ENCODE measurements at places on chromosomes 16 and 17.

DNA sequence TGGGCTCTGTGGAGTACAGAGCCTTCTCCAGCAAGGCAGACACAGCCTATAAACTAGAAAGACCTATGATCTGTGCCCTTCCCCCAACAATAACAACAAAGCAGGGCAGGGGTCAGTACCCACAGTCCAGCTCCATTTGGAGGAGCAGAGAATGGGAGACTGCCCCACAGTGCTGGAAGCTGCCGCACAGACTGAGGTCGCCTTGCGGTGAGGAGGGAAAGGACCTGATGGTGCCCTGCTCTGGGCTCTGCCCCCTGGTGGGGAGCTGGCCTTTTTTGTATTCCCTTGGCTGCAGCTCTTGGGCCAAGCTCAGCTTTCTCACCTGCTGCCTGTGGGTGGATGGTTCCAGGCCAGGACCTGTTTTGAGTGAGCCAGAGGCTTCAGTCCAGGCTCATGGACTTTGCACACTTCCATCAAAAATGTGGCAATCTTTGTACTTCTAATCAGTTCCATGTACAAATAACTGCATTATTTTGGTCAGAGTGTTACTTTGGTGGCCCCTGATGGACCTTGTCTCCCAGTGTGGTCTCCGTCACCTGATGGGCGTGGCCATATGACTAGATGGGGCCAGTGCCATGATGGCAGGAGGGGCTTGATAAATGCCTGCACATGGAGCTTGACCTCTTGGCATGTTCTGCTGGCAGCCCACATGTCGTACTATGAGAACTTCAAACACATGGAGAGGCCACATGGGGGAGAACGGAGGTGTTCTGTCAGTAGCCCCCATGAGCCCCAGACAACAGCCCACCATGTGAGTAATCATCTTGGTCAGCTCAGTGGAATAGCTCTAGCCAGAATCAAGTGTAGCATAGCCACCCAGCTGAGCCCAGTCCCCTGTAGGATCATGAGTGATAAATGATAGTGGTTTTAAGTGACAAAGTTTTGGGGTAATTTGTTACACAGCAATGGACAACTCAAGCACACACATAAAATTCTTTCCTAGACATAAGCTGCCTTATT lies 24.2 kb downstream of the B9D1 start:
- DNase-seq = peak; percentile 85

- DNase-seq = peak; percentile 82
These were observed 479 bp downstream of the ITGA3 start for GRCh38 chr17:50056217-50056960.

DNA sequence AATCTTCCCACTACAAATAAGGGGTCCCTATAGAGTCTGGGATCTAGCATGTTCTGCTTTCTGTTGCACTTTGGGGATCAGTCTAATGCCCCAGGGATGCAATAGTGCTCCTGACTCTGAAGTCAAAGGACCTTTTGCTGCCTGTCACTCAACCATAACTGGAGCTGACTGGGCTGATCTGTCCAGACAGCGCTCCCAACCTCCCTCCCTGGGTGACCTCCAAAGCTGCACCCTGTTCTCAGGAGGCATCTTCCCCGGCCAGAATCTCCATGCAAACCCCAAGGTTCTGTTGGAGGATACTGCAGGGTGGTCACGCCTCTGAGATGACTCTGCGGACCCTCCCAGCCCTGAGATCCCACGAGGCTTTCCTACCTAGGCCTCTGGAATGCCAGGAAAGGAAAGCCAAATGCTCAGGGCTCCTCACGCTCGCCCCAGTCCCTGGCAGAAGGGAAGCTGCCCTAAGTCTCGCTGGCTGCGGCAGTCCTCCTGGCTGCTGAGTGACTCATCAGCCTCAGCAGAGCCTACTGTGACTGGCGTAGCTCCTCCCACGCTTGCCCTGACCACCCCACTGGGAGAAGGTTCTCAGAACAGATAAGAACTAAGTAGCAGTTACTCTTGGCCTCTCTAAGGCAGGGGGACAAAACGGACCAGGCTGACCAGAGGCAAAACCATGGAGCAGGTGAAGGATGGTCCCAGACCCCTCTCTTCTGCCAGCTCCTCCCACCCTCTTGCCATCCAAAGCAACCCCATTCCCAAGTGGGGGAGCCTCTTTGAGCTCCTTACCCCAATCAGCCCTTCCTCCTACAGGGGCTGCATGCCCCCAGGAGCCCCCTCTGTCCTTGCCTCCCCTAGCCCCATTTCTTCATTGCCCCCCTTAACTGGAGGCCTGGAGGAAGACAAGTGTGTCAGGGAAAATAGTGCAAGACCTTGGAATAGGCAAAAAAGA lies 124.1 kb upstream of the TNRC6C start:
- peak; percentile 91 for DNase-seq

DNA sequence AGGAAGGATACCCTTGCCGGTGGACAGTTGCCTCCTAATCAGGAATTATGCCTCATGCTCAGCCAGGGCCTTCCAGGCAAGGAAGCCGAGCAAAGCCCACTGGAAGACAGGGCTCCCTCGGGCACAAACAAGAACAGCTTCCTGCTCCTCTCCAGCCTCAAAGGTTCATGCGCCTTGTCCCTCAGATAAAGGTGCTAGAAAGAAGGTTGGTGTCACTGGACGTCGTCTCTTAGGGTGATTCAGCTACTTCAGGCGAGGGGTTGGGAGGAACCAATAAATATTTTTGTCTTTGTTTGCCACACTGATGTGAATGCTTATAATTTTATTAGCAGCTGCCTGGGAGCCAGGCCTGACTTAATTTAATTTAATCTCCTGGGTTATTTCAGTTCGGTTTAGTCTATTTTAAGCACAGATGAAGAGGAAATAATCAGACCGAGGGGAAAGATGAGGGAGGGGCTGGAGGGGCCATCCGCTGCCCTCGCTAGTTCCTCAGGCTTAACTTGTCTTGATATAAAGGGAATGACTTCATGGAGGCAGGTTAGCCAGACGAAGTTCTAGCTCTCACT lies 171.8 kb upstream of the CACNG5 start:
- DNase-seq = no peak

- DNase-seq = no peak
These were observed 15.8 kb downstream of the FA2H start for GRCh38 chr16:74758801-74759200.

DNA sequence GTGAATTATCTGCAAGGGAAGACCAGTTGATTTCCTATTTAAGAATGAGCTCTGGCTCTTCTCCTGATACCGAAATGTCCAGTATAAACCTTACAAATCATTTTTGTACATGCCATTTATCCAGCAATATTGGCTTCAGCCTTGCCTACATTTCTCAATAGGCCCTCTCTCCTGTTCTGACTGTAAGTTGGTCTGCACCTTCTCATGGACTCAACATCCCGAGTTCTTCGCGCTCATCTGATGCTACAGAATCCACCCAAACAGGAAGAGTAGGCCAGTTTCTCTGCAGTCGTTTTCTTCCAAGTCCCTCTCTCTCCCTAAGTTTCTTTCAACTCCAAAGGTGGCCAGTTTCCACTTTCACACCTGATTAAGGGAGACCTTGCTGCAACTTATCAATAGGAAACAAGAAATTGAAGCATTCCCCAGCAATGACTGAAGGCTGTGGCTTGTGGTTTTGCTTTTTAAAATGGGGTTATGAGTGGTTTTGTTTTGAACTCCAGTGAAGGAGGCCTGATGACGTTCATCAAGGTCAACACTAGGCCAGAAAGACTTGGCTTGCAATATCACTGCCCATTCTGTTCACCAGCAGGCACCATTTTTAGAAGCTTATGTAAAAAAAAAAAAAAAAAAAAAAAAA lies 383.0 kb downstream of the MAF start:
- no peak for DNase-seq

- no peak for DNase-seq
These were observed 5.4 kb downstream of the VASN start for GRCh38 chr16:4376893-4377572.

DNA sequence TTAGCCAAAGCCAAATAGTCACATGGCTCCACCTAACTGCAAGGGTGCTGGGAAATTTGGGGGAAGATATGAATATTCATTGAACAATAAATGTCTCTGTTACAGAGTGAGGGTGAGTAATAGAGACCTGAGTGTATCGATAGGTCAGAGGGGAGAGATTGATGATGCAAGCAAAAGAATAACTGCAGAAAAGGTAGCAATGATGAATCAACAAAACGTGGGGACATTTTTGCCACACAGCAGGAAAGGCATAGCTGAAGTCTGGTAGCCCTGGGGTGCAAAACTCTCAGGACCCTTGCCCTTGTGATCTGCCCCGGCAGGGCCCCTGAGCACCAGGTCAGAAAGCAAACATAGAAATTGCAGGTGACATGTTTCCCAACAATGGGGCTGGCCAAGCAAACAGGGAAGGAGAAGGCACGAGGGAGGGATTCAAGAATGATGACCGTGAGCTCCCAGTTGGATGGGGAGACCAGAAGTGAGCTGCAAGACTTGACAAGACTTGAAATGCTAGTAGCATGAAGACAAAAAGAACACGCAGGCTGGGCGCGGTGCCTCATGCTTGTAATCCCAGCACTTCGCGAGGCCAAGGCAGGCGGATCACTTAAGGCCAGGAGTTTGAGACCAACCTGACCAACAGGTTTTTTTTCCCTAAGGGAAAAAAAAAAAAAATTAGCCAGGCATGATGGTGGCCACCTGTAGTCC lies 12.7 kb upstream of the HERPUD1 start:
- no peak for DNase-seq

DNA sequence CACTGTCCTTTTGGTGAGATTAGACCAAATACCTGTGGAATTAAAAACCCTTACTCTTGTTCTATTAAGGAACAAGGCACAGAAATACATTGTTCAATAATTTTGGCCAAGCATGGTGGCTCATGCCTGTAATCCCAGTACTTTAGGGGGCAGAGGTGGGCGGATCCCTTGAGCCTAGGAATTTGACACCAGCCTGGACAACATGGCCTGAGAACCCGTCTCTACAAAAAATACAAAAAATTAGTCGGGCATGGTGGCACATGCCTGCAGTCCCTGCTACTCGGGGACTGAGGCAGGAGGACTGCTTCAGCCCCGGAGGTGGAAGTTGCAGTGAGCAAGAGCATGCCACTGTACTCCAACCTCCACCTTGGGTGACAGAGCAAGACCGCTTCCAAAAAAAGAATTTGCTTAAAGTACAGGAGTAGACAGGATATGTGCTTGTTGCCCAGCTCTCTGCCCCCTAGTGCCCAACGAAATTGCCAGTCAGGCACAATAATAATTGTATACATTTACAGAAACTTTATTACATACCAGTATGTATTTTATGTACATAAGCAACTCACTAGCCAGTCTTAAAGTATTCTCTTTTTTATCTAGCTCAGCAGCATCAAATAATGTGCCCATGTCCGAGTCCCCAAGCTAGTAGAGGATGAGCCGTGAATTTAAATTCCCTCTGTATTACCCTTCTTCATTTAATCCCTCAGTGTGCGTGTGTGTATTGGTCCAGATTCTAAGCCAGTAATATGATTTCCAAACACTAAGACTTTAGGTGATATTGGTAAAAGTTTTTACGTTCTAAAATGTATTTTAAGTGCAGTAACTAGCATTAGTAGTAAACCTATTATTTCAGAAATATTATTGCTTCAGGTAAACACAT lies 1.4 kb downstream of the THUMPD1 start:
- DNase-seq = no peak

- DNase-seq = no peak
These were observed 150.8 kb downstream of the SOX9 start for GRCh38 chr17:72271603-72272002.

- DNase-seq = no peak
These were observed 40.5 kb downstream of the PSME3IP1 start for GRCh38 chr16:57145046-57146021.

DNA sequence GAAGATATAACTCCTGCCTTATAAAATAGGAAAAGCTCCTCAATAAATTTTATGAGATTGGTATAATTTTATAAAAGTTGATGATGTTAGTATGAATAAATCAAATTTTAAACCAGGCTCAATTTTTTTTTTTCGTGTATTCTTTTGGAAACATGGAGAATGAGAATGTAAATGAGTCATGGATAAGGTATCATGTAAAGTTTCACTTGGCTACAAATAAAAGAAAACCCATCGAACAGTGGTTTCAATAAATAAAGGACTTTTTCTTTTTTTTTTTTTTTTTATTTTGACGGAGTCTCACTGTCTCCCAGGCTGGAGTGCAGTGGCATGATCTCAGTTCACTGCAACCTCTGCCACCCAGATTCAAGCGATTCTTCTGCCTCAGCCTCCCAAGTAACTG lies 67.3 kb downstream of the PHKB start:
- no peak for DNase-seq

DNA sequence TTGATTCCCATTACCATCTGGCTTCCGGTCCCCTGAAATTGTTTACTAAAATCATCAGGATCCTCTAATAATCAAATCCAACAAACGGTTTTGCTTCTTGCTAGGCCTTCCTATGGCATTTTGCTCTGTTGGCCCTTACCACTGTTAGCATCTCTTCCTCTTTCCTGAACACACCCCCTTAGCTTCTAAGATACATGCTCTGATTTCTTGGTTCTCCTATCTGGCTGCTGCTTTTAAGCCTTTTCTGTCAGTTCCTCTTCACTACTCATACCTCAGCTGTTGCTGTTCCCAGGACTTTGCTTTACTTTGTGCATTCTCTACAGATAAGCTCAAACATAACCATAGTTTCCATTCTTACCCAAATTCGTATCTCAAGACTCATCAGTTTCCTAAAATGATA lies 11.4 kb downstream of the CAPNS2 start:
- DNase-seq = no peak

DNA sequence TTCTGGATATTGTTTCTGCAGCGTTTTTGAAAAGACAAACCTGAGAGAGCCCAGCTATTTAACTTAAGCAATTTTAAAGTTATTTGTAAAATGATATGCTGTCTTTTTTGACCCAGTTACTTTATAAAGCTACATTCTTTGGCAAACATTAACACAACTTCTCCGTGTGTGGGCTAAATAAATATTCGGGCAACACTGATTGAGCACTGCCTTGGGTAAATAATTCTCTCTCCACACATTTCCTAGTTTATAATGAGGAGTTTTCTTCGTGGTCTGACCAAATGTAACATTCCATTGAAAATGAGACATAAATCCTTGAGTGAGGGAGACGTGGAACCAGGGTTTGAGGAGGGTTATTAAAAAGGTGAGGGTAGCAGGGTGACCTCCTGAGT lies 142.8 kb downstream of the WWOX start:
- DNase-seq = no peak

GRCh38 chr17:4365628-4366326 lies 698 bp downstream of the UBE2G1 start:
- no peak for DNase-seq

DNA sequence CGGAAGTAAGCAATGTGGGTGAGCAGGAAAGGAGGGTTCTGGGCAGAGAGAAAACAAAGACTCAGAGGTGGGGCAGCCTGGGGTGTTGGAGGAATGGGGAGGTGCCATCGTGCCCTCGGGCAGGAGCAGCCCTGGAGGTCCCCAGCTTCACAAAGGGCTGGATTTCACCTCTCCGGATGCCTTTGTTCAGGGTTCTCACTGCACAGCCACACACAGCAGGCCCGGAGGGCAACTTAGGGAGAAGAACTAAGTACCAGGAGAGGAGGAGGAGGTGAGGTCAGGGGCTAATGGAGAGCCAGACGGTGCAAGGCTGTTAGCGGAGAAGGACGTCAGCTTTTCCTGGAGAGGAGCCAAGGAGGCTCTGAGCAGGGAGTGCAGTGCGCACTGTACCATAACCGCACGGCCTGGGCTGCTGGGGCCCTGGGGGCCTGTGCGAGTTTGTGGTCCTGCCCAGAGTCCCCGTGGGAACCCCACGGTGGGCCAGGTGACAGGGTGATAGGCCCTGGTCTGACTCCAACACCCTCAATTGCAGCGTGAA lies 9.3 kb downstream of the ARRB2 start:
- peak; percentile 68 for DNase-seq

GRCh38 chr16:75101635-75102034 lies 14.9 kb downstream of the LDHD start:
- DNase-seq = no peak

Data from right cardiac atrium (tissue), 5 donors.